Stimulated activated CD4-positive, alpha-beta T cell treated with anti-CD3 and anti-CD28 coated beads, Interleukin-15, amount 100 ng/mL, for 1 hour (primary cell): ENCODE measurements at places on chromosomes 13 and 19.

DNA sequence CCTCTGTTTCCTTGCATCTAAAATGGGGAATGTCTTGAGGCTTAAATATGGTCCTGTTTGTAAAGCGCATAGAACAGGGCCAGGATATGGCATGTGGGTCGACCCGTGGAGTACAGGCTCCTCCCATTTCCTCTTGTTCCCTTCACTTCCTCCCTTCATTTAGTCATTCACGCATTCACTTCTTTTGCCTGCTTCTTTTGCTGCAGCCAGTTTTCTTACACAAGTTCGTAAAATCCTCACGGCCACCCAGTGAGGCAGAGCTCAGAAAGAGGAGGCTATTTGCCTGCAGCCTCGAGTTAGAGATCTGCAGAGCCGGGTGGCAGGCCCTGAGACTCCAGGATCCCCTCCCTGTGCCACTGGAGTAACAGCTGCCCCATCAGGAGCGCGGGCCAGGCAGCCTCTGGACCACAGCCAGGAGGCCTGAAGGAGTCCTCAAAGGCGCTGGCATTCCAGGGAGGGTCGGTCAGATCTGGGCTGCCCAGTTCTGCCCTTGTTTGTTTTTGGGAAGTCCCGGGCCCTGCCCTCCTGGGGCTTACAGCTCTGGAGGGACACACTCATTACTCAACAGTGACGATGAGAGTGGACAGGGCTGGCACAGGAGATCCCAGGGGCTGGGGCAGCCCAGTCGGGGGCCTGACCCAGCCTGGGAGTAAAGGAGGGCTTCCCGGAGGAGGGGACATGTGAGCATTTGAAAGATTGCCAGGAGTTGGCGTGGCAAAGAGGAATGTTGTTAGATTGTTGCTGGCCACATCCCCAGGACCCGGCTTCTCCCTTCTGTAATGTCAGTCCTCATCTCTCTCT, 4.6 kb downstream of the PPP5C start:
- DNase-seq, result no peak

GRCh38 chr19:4115818-4116385, 8.0 kb downstream of the MAP2K2 start:
- DNase-seq, result no peak

DNA sequence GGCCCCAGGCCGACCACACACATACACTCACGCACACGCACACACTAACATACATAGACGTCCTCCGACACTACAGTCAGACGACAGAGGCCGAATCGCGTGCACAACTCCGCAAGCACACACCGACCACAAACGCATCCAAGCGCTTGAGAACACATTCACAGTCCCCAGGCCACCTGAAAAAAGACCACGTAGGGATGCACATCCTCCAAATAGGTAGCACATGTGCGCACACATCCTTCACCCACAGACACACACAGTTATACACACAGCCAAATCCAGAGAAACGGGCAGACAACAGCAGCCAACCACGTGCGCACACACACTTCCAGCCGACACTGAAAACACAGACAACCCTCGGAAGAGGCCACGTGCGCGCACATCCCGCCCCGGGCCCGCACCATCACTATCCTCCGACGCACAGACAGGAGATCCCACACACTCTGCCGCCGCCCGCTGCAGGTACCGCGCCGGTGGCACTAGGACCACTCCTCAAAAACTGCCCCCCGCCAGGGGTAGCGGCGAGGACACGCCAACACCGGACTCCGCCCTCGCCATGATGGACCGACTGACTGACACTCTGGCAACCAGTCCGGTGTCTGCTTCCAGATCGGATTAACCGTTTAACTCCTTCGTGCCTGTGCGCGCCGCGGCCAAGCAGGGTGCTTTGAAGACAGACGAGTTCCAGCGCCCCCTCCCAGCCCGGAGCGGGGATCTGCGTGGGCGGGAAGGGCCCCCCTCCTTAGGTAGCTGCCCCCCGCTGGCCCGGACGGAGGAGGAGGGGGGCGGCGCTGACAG, 493 bp upstream of the PDE4A start:
- DNase-seq, result no peak

GRCh38 chr19:3184847-3185460, 776 bp upstream of the NCLN start:
- DNase-seq, result no peak

DNA sequence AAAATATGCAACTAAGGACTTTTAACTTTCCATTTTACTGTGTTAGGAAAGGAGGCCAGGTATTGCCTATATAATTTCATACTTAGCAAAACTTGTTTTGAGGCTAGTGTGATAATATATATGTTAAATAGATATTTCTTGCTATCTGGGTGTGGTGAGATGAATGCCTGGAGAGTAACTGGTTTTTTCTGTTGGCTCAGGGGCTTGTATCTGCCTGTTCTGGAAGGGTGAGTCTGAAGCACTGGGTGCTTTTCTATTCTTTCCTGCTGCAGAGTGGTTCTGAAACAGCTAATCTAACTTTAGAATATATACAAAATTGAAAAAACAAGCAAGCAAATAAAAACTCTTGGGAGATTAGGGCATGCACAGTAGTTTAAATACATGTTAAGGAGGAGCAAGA, 64.6 kb upstream of the MYCBP2 start:
- DNase-seq, result no peak

- DNase-seq, result no peak
These were observed 56.5 kb upstream of the HTR2A start for GRCh38 chr13:46953331-46953730.

GRCh38 chr13:110531671-110532083, 29.8 kb downstream of the RAB20 start:
- DNase-seq, result no peak

- no peak for DNase-seq
These were observed 5.2 kb downstream of the SIRT6 start for GRCh38 chr19:4177146-4177545.

DNA sequence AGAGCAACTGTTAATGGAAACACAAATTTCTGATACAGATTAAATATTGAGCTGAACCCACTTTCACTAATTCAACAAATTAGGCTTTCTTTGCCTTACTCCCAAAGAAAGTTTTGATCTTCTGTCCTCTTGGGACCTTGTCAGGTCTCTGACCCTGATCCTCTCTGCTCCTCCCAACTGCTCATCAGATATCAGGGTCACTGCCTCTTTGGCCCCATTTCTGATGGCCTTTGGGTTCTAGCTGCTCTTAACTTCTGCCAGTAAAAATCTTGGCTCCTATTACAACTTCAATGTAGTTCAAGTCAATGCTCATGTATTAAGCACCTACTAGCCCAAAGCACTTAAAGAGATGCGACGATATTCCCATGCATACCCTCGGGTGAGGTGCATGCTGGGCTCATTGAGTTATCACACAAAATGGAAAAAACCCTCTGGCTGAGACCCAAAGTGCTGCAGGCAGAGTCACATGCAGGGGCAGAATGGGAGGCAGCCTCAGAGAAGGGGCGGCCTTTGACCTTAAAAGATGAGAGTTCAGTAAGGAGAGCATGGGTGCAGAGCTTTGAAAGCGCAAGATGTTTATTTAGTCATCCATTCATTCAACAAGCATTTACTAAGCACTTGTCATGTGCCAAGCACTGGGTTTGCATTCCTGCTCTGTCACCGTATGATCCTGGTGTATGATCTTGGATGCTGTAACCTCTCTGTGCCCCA, 183.4 kb downstream of the USP12 start:
- no peak for DNase-seq

DNA sequence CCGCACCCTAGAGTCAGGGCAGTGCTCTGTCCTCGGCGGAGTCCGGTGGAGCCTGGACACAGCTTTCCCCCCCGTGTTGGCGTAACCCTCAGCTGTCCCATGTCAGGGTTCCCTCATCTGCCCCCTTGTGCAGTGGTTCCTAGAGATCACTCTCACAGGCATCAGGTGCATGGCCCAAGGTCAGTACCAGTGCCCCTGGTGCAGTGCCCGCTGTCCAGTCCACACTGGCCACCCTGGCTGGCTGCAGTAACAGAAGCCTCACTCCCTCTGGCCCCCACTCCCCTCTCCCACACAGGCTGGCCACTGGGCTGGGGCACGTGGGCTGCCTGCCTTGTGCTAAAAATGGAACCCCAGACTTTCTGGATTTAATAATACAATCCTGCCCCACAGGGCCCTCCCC, 49.6 kb upstream of the C1QTNF9B start:
- no peak for DNase-seq

DNA sequence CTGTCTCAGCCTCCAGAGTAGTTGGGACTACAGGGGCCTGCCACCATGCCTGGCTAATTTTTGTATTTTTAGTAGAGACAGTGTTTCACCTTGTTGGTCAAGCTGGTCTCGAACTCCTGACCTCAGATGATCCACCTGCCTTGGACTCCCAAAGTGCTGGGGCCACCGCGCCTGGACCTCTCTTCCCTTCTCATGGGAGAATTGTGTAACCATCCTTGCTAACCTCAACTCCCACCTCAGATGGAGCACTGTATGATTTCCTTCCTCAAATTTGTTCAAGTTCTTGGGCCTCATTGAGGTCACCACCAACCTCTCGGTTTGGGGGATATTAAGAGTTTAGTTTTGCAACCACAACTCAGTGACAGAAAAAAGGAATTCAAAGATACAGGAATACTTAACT, 10.7 kb downstream of the LILRA5 start:
- no peak for DNase-seq

- DNase-seq, result no peak
These were observed 39.9 kb downstream of the WDFY2 start for GRCh38 chr13:51624207-51624606.

GRCh38 chr13:113671066-113672001, 4.3 kb downstream of the GRK1 start:
- DNase-seq, result no peak

- no peak for DNase-seq
These were observed 60.8 kb downstream of the AP1M1 start for GRCh38 chr19:16258440-16258903.

GRCh38 chr19:13132471-13133180, 14.6 kb downstream of the NACC1 start:
- no peak for DNase-seq

DNA sequence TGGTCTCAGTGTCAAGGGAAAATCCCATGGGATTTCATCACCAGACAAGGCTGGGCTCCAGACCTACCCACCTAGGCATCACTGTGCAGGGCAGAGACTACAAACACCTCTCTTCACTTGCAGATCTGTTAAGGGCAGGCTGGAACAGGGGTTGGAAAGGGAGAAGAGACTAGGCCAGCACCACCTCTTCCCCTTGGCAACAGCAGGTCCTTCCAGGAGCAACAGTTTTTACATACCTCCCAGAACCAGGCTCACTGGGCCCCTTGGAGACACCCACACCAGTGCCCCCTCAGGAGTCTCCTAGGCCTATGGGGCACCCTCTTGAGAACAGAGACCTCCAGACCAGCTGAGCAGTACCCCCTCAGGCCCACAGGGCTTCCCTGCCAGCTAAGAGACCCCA, 2.5 kb upstream of the UBE2M start:
- DNase-seq, result no peak

DNA sequence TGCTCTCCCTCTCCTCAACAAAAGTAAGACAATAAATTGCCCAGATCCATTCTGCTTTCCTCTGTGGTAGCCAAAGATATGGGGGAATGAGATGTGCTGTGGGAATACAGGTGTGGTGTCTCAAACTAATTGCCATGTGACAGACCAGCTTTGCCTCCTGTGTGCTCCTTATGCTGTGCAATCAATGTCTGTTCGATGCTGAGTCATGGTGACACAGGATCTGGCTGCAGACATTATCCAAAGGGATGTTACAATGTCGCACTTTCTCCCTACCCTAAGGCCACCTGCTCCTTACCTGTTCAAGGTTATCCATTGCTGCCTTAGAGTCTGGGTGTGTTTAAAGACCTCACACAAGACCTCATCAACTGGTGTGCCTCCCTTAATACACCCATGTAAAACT, 32.5 kb downstream of the FGF14 start:
- DNase-seq, result no peak

DNA sequence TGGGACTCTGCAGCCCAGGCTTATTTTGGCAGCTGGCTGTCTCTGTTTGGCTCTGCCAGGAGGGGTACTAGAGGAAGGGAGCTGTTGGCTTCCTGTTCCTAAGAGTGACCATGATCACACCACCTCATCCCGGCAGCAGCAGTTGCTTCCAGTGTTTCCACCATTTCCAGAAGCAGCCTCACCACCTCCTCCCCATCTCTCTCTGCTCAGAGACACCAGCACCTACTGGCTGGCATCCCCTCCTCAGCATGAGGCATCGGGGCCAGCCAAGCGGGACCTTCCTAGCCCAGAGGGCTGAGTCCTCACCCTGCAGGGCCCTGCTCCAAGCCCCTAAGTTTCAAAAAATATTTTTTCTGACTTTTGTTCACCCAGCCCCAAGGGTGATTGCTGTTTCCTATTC, 59.0 kb downstream of the NUFIP1 start:
- no peak for DNase-seq

DNA sequence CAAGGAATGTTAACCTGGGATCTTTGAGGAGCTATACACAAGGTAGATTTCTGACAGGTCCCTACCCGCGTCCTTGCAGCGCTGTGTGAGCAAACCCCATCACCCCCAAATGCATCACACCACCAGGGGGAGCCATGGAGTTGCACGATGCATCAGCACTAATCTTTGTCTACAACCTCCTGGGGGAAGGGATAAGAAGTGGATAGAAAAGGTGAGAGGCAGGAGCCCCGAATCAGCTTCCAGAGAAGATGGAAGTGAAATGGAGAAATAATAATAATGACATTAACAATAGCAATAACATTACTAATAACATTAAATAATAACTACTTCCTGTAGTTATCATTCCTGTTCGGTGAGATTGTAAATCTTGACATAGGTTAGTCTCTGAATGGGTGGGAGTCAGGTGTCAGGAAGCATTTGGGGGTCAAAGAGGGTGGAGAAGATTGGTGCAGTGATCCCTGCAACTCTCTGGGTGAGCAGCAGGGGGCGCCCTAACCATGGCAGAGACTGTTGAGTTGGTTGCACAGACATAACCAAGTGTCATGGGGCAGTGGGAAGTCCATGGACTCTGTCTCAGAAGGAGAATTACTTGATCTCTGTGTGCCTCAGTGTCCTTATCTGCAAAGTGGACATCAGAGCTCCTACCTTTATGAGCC, 16.5 kb downstream of the SIGLEC7 start:
- DNase-seq, result peak; percentile 63

DNA sequence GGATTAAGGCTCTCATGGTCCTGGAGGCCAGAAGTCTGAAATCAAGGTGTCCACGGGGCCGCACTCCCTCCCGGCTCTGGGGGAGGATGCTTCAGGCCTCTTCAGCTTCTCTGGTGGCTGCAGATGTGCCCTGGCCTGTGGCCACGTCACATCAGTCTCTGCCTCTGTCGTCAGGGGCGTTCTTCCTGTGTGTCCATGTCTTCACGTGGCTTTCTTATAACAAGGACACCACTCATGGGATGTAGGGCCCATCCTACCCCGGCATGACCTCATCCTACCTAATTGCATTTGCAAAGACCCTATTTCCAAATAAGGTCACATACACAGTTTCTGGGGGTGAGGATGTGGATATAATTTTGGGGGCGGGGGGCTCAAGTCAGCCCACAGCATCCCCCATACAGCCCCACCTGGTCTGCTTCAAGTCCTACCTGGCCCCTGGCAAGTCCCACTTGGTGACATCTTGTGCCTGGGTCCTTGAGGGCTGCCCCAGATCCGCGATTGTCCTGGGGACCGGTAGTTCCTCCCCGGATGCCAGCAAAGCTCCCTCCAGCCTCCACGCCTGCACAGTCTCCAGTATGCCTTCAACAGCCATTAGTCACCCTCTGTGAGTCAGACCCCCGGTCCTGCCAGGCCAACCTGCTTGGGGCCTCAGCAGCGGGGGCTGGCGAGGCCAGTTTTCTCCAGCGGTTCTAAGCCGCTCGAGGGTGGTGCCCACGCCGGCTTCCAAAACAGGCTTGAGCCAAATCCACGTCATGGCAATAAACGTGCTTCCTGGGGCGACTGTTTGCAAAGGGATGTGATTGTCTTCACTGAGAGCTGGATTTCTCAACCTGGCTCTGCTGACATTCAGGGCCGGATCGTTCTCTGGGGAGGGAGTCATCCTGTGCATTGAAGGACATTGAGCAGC, 32.2 kb downstream of the MYO9B start:
- no peak for DNase-seq

- DNase-seq, result no peak
These were observed 201.5 kb upstream of the CSNK1A1L start for GRCh38 chr13:37306778-37307544.
